ENCODE measurements at places on chromosomes 4 and X.

DNA sequence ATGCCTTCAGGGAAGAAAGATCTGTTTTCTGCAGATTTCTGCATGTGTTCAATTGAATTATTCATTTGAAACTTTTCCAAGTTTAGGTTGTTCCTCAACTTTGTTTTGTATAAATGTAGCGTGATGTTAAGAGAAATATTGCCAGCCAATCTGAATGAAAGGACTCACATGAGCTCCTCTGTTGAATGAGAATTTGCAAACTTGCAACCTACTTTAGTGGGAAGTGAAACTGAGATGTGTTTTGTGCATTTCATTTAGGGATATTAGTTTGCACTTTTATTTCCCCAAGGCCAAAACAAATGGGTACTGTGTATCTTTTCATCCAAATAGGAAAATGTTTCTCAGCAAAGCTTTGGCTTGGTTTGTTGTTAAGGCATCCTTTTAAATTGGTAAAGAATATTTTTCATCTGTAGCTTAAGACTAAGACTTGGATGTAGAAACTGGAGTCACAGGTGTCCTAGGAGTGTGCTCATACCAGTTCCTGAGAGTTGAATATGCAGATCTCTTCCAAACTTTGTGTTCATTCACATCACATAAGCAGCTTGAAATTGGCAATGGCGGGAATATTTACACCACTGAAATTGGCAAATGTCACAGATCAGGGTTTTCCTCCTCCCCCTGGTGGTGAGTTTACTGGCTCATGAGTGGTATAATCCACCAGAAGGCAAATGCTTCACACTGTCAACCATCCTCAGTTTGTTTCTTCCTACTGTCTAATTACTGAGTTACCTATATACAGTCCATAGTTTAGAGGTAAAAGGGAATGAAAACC is 193.6 kb upstream of the BANK1 start:
- DNase-seq = no peak

- DNase-seq = no peak
Observed at GRCh38 chr4:13678186-13678924, 50.8 kb upstream of the BOD1L1 start.

- no peak for DNase-seq
Observed at GRCh38 chrX:2320580-2321327, 180.0 kb downstream of the DHRSX start.

DNA sequence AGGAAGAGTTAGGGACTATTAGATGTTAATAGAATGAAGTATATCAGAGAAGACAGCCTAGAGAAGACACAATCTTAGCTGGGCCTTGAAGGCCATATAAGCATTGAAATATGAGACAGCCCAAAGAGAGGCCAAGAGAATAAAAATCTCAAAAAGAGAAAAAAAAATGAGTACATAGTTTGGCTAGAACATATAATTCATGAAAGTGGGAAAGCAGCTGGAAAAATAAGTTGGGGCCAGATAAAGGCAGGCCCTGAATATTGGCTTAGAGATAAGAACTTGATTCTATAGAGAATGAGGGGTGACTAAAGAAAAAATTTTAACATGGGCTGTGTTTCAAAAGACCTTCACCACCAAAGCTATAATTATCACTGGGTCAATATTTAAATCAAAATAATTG is 7.4 kb upstream of the UTP3 start:
- no peak for DNase-seq

DNA sequence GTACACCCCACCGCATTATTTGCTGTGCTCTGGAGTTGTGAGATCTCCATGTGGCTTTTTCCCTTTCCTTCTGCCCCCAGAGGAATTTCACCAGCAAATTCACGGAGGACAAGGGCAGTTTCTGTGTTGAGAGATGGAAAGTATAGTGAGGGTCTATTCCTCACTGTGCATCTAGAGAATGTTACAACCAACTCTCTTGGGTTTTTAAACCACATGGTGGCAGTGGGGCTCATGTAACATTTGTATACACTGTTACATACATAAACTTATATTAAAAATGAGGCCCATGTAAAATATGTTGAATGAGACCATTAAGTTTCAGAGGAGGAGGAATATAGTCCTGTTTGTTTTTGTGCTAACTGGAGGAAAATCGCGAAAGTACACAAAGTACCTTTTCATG is 909 bp upstream of the PRKG2 start:
- DNase-seq = no peak

DNA sequence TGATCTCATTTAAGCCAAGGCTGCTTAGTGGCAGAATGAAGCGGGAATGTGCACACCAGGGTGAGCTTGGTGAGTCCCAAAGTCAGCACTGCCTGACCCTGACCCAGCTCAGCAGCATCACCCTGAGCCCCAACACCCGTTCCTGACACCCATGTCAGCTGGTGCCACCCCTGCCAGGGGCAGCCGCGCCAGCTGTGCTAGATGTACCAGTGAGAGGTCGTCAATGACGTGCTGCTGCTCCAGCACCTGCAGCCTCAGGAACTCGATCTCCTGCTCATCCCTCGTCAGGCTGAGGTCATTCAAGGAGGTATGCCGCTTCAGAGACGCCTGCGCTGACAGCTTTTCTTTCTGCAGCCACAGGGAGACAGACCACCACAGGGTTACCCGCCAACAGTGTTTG is 61.7 kb upstream of the C4orf50 start:
- DNase-seq = no peak

DNA sequence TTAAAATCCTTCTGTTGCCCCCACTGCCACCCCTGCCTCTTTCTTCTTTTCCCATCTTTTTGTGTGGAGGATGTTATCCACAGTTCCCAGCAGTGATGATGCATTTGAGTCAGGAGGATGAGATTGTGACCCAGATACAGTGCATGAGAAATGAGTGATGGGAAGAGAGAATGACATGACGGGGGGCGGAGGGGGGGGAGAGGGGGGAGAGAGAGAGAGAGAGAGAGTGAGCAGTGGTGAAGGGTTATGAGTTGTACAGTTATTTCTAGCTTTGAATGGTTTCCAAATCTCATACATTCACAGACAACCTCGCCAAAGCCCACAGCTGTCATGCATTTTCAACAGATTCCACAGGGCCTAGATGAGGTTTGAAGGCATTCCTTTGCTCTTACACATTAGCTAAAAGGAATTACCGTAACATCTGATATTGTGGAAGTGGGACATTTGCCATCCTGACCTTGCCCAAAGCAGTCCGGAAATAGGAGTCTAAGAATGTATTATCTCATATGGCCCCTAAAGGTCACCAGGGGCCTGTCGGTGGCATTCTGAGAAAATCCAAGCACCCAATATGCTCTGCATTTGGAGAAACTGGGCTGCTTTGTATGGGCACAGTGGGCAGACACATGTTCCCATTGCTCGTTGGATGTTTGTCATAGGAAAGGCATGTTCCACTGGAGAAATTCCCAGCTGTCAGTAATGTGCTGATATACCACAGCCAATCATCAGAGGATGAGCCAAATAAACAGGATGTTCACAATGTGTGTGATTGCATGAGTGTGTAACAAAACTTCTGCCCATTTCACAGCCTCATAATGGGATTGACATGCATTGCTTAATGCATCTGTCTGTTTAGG is 435.8 kb downstream of the SPRY1 start:
- no peak for DNase-seq

GRCh38 chrX:106039920-106040319 is 1.4 kb upstream of the SERPINA7 start:
- no peak for DNase-seq

DNA sequence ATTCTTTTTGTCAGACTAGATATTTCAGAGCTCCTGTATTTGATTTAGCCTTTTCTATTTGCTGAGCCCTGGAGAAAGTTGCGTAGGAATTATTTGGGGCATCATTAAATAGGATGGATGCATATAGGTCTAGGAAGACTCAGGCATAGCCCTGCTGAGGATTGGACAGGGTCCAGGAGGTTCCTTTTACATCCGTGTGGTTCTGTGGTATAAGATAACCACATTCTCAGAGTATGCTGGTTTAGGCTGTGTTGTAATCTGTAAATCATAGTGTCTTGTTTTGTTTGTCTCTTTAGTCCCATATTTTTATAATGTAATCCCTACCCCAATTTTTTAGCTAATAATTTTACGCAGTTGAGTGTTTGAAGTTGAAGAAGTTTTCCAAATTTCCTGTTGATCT is 513.7 kb downstream of the RPA4 start:
- DNase-seq = no peak

GRCh38 chrX:112664924-112665323 is 14.8 kb downstream of the LHFPL1 start:
- no peak for DNase-seq

DNA sequence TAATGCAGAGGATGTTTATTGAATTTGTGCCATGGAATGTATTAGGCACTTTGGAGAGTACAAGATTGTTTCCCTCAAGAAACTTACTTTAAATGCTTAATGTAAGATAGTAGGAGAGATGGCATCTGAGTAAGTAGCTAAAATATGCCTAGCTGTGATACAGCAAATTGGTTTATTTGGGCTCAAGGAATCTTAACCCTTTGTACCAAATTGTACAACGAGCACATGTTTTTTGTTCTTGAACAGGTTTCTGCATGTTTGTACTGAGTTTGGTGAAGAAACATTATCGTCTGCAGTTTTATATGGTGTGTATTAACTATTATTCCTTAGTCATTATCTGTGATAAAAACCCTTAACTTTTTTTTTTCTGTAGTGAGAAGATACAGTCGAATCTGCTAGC is 48.6 kb downstream of the CDS1 start:
- DNase-seq = no peak

- DNase-seq = no peak
Observed at GRCh38 chrX:110159235-110159634, 156.3 kb downstream of the TMEM164 start.

GRCh38 chr4:29852537-29852936 is 867.6 kb upstream of the PCDH7 start:
- no peak for DNase-seq
